NCI-H1048 (cell line): ENCODE measurements at places on chromosomes 16 and 17.

DNA sequence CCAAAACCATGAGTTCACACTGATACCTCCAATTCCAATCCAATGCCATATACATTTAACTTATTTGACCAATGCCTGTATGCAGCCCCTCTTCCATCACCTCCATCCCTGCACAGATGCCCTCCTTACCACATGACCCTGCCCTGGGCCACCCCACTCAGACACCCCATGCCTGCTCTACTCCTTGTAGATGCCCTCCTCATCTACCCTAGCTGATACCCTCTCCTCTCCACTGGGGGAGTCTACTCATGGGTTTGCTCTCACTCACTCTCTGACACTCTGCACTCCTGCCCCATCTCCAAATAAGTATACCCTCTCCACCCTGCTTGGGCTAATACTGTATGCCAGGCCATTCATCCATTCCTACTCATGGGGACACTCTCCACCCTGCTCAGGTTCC is 16.0 kb upstream of the CMTM4 start:
- DNase-seq = no peak

GRCh38 chr16:4795181-4795827 is at the start of gene SMIM22:
Gene SMIM22, plus strand, starts transcription at chr16:4795369. Its CDS starts 366 bp downstream, at chr16:4795735.
- no peak for DNase-seq

GRCh38 chr17:1852327-1852726 is 22.5 kb downstream of the RPA1 start:
- DNase-seq = no peak

- no peak for DNase-seq
Measured at GRCh38 chr16:58507963-58508670, 7.2 kb upstream of the SETD6 start.

DNA sequence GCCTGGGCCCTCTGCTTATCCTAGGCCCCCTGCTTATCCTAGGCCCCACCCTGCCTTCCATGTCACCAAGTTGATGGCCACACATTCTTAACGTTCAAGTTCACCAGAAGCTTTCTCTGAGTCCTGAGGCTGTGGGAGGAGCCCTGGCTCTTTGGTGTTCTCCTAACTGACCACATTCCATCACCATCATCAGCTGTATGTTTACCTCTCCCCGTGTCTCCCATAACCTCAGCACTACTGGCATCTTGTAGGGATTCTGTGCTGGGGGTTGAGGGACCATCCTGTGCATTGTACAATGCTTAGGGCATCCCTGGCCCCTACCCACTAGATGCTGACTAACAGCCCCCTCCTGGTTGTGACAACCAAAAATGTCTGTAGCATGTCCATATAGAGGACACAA is 99.3 kb downstream of the NDE1 start:
- no peak for DNase-seq
